Left lung (tissue), 14 donors: ENCODE measurements at places on chromosomes 11 and 22. TPM values are rescaled to one million over a fixed set of nuclear protein-coding genes. Genes with fewer than 3 reads are reported as not detected.

Gene ANO1
- polyA plus RNA-seq: 13.2 TPM

Gene LRRC32
- 45.1 TPM for polyA plus RNA-seq

Gene OR5B3
- polyA plus RNA-seq: not detected

Gene TUT1
- 22.3 TPM for polyA plus RNA-seq

DNA sequence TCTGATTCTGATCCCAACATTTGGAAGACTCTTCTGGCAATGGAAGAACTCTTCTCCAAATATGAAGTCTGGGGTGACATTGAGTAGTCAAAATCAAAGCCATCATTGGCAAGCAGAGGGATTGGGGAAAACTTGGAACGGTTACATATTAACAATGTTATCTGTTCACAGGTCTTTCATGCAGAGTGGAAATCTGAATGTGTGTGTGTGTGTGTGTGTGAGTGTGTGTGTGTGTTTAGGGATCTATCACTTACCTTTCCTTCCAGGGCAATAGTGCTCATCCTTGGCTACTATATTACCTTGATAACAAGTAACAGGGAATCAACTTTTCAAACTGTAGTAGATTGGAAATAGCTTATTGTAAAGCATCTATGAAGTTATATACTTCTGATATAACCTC is 55.3 kb downstream of the EHF start:
- no peak for DNase-seq

Gene SNX32
- polyA plus RNA-seq: 4.2 TPM

GRCh38 chr11:12754582-12755234 is 80.5 kb downstream of the TEAD1 start:
- no peak for DNase-seq
